ENCODE measurements at places on chromosomes 1 and 21.

- no peak for DNase-seq
Observed at GRCh38 chr1:156420205-156421061, 51.4 kb downstream of the RHBG start.

DNA sequence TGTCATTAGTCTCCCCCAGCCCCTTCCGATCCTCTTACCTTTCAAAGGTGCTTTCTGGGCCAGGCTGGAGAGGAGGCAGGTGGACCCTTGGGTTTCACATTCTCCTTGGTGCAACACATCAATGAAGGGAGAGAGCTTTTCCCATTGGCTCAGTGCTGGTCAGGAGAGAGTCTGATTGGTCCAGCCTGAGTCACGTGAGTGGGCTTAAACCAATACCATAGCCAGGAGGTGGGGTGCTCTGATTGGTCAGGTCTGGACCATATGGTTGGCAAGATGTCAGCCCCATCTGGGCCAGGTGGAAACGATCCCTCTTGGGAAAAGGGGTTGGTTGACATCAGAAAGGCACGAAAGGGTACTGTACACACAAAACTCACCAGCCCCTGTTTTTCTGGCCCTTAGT lies 44.8 kb upstream of the ABCG1 start:
- DNase-seq, result no peak

- no peak for DNase-seq
Observed at GRCh38 chr1:168636200-168636599, 59.8 kb downstream of the XCL1 start.

DNA sequence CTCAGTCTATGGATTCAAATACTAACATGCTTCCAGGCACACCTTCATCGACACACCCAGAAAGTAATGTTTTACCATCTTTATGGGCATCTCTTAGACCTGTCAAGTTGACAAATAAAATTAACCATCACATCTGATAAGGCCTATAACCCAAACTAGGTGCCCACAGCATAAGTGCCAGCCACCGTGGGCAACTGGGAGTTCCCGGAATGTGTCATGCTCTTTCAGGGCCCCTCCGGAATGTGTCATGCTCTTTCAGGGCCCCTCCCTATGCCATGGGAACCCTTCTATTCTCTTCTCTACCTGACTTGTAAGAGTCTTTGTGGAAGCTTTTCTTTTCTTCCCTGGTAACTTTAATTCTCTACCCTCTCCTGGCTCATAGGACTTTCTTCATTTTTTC lies 26.6 kb downstream of the KRTAP24-1 start:
- no peak for DNase-seq

DNA sequence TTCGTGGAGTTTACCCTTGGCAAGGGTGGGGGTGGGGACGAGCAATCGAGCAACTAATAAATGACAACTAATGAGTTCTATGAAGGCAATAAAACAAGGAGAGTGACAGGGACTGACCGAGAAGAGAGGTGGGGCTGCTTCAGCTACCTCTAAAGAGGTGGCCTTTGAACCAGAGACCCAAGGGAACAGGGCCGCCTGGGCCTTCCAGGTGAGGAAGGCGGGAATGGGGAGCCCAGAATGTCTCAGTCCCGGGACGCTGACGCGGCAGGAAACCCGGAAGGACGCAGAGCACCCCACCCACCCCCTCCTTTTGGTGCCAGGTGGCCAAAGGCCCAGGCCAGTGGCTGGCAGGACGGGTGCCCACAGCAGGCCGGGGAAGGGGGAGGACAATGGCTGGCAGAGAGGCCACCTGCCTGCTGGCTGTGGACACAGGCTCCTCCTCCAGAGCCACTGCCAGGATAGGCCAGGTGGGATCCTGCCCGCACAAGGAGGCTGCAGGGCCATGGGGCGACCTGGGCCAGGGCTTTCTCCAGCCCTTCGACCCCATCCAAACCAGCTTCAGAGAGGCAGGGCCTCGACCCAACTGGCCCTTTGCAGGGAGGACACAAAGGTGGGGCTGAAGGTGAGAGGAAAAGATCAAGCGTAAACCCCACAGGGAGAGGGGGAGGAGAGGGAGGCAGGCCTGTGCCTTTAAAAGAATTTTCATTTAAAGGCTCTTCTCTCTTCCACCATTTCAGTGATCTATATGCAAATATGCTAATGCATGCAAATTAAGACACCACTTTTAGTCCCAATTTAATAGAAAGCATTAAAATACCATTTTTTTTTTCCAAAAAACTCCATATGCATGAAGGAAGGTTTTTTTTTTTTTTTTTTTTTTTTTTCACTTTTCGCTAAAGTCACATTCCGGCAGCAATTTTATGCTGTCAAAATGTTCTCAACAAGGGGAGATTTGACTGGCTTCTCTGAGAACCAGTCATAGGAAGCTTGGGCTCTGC lies 58.1 kb downstream of the CASZ1 start:
- DNase-seq, result no peak

GRCh38 chr1:2801535-2802291 lies at the start of gene TTC34:
TTC34 (minus strand) TSS chr1:2801693; CDS start chr1:2800827, 866 bp downstream.
- peak; percentile 9 for DNase-seq

- no peak for DNase-seq
Observed at GRCh38 chr1:201831371-201831770, 2.4 kb downstream of the IPO9 start.

- no peak for DNase-seq
Observed at GRCh38 chr1:41158147-41158875, 83.8 kb downstream of the SCMH1 start.

DNA sequence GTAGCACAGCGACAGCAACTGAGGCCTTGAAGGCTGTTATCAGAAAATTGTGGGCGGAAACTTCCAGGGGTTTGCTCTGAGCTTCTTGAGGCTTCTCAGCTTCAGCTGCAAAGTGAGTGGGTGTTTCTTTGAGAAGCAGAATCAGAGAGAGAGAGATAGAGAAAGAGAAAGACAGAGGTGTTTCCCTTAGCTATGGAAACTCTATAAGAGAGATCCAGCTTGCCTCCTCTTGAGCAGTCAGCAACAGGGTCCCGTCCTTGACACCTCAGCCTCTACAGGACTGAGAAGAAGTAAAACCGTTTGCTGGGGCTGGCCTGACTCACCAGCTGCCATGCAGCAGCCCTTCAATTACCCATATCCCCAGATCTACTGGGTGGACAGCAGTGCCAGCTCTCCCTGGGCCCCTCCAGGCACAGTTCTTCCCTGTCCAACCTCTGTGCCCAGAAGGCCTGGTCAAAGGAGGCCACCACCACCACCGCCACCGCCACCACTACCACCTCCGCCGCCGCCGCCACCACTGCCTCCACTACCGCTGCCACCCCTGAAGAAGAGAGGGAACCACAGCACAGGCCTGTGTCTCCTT lies at the start of gene FASLG:
FASLG (plus strand) TSS at position 233 of the 583 bp plus-strand sequence; CDS start at position 332, 99 bp downstream.
- no peak for DNase-seq

- no peak for DNase-seq
Observed at GRCh38 chr1:164228928-164229327, 330.1 kb upstream of the PBX1 start.

- no peak for DNase-seq
Observed at GRCh38 chr1:24830680-24831272, 85.5 kb downstream of the CLIC4 start.

DNA sequence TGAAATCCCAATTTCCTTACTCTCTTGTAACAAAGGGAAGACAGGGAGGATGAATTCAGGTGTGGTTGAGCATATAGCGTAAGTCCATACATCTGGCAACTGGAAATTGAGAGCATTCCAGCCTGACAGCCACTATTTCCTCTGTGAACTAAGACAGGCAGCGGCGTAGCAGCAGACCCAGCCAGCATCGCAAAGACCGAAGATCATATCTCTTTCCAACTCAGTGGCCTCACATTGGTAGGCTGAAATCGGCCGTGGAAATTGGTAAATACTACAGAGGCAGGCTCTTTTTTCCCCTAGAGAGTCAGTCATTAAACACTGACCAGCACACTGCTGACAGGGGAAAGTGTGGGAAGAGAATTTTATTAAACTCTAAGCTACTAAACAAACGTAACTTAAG lies 43.4 kb downstream of the TARBP1 start:
- DNase-seq, result no peak

DNA sequence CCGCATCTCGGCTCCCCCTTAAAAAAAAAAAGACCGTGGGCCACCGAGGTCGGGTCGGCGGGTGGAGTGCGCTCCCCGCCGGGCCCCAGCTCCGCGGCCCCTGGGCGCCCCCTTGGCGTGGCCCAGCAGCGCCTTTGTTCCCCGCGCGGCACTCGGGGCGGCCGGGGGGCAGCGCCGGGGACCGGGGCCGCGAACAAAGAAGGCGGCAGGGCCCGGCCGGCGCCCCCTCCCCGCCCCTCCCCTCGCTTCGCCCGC lies 571 bp downstream of the MARCKSL1 start:
- no peak for DNase-seq

DNA sequence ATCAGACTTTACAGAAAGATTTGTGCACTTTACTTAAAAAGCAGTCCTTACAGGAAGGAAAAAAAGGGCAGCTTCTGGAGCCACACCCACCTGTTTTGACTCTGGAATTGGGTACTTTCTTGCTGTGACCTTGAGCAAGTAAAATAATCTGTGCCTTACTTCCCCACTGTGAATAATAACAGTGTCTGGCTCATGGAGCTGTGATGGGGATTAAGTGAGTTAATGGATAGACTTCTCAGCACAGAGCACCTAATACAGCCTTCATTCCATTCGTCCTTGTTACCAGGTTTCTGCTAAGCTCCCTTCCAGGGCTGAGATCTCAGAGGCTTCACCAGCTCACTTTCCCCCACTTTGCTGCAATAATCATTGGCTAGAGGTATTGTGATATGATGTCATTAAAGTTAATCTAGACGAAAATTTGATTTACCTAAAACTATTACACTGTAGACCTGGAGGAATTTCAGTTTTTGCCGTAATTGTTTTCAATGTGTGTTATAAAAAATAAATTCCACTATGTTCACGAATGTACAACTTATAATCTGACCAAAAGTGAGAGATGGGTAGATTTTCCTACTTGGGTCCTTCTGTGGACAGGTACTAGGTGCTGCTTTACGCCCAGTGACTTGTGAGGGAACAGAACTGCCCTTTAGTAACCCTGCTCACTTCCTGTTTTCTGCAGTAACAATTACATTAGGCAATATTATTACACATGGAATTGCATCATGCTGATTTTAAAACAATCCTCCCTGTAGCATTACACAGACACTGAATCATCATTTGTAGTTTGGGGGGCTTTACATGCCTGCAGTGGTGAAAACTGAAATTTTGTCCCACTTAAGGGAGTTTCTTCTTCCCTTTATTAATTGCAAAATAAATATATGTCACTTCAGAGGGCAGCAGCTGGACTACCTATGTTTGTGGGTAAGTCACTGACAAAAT lies 19.7 kb upstream of the ABCG1 start:
- DNase-seq, result no peak

GRCh38 chr1:23931491-23931880 lies 18.3 kb upstream of the CNR2 start:
- DNase-seq, result no peak

GRCh38 chr1:153505576-153505975 lies 30.2 kb downstream of the S100A6 start:
- DNase-seq, result no peak

DNA sequence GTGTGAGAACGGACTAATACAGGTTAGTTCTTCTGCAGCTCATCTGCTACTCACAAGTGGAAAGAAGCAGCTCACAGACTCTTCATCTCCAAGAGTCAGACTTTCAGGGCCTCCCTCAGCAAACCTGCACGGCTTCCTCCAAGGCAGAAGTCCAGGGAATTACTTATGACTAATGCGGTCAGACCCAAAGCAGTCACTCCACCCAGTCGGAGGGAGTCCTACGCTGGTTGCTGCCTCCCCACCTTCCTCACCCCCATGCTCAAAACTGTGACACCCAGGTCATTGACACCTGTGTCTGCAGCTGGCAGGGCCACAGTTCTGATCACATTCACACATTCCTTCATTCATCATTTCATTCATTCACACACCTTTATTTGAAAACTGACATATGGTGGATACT lies 38.4 kb upstream of the PRDM2 start:
- no peak for DNase-seq

GRCh38 chr1:9809100-9809510 lies 14.7 kb downstream of the CLSTN1 start:
- DNase-seq, result no peak

DNA sequence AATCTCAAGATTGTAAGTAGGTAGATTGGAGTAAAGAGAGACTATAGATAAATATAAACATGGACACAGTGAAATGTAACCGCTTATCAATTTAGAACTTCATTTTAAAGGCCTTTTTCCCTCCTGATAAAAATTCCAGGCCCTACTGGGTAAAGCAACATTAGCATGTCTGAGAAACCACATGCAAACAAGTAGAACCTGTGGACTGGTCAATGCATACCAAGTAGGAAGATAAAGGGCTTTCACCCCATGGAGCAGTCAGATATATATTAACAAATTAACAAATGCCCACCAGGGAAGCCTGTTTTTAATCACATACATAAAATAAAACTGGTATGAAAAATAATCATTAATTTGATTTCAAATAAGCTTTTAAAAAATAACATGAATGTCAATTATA lies 8.1 kb downstream of the DPH5 start:
- DNase-seq, result no peak

GRCh38 chr21:36945496-36946138 lies 20.9 kb downstream of the HLCS start:
- no peak for DNase-seq

GRCh38 chr21:32842146-32842545 lies 70.6 kb upstream of the PAXBP1 start:
- DNase-seq, result no peak

GRCh38 chr1:96388421-96389310 lies 332.9 kb upstream of the PTBP2 start:
- no peak for DNase-seq

GRCh38 chr1:3774946-3775489 lies 2.5 kb downstream of the SMIM1 start:
- no peak for DNase-seq

Data from stimulated activated CD4-positive, alpha-beta T cell treated with anti-CD3 and anti-CD28 coated beads, Interleukin-1b, Interleukin-23, amount 100 ng/mL, for 1 hour (primary cell).